ENCODE measurements at places on chromosomes 3 and 15.

DNA sequence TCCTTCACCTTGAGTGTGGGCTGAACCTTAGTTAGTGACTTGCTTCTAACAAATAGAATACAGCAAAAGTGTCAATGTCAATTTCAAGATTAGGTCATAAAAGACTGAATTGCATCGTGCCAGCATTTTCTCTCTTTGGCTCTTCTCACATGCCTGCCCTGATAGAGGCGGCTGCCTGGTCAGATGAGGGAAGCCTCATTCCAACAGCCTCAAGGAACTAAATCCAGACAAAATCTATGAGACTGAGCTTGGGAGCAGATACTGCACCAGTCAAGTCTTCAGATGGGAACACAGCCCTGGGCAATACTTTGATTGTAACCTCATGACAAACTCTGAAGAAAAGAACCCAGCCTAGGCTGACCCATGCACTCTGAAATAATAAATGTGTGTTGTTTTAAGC, 63.5 kb upstream of the MFGE8 start:
- DNase-seq = no peak

DNA sequence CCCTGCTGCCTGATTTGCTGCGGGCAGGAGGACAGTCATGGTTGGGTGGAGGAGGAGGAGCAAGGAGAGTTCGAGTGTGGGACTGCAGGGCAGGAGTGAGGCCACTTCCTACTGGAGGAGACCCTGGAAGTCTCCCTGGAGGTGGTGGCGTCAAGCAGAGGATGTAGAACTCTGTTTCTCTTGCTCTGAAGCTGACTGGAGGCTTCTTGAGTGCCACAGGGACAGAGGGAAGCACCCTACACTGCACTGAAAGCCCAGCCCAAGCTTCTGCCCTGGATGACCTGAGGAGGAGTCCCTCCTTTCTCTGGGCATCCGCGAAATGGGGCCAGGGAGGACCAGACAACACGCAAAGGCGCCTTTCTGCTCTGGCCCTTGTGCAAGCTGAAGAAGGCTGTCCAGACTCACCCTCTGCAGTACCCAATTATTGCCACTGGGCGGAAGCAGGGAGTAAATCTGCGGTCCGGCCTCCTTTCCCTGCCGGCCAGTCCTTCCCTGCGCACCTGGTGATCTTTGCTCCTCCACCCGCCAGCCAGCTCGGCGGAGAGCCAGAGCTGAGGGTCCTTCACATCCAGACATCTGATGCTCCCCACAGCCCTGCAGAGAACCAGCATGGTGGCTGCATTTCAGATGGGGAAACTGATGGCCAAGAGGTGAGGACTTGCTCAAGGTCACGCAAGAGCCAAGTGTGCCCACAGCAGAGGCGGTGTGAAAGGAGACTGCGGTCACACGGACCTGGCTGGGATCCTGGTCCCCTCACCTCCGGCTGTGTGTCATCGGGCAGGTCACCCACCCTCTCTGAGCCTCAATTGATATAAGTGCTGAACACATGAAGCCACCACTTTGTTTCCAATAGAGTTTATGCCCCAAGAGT, 207.1 kb downstream of the TBC1D2B start:
- peak; percentile 50 for DNase-seq

DNA sequence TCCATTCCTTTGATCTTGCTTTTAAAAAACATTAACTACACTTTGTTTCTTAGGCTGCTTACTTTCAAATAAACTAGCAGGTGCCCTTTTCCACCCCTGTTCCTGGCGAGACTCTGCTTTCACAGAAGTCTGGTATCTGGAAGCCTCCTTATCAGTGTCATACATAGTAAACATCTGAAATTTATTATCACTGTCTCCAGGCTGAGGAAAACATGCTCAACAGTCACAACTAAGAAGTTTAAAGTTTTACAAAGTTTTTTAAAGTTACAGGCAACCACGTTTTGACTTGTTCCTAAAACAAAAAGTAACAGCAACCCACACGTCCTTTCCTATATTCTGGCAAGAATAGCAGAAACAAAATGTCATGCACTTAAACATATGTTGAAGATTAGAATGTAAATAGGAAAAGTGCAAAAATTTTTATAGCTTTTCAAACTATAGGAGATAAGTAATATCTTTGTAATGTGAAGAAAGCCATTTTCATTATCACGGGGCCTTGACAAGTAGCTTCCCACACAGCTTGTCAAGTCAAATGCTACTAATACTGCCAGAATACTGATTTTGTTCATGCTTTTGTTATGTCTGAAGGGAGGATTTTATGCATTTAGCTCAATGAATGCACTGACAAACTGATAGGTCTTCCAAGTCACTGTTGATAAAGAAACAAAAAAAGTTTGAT, 275.2 kb upstream of the KCNMB2 start:
- DNase-seq = no peak

- no peak for DNase-seq
Measured at GRCh38 chr3:38757721-38758120, 58.3 kb downstream of the SCN10A start.

DNA sequence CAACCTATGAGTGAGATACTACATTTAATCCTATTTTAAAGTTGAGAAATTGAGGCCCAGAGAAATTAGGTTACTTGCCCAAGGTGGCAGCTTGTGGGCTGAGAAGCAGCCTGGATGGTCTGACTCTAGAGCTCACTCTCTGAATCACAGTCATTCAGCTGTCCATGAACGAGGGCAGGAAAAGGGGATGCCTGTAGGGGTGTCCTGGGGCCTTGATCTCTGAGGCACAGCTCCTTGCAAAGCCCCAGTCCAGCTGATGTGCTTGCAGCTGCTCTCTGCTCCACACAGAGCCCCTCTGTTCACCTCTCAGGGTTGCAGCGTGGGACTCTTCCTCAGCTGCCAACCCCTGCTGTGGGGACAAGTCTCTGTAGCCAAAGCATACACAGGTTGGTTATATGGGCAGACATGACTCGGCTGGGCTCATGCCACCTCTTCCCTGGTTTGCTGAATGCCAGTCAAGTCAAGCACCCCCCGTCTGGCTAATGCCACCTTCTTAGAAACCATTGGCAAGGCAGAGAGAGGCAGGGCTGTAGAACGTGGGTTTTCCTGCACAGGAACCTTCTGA, 56.8 kb downstream of the GASK1A start:
- DNase-seq = no peak

Measured in naive thymus-derived CD8-positive, alpha-beta T cell (primary cell).